ENCODE measurements at places on chromosomes 16 and 17. TPM values are rescaled to one million over a fixed set of nuclear protein-coding genes. Genes with fewer than 3 reads are reported as not detected.

The OR1F1 gene
- total RNA-seq: not detected

The CPPED1 gene
- 28.6 TPM for total RNA-seq

The HBZ gene
- total RNA-seq: not detected

The CD300A gene
- not detected for total RNA-seq

The KRTAP2-3 gene
- total RNA-seq: 0.65 TPM

The C16orf96 gene
- not detected for total RNA-seq

The LSM12 gene
- total RNA-seq: 44.3 TPM

The KCNH6 gene
- not detected for total RNA-seq

The DOC2B gene
- total RNA-seq: not detected

The SLC52A1 gene
- total RNA-seq: under 0.01 TPM

The PRSS21 gene
- total RNA-seq: not detected

The DHRS13 gene
- total RNA-seq: 6.5 TPM

The UBALD2 gene
- total RNA-seq: 2.1 TPM

Measured in smooth muscle cell of the umbilical artery (primary cell).